LHCN-M2 (cell line): ENCODE measurements at places on chromosomes 2 and 18.
A peak's percentile ranks its signal among the peaks of the same experiment; 100 is the strongest.

GRCh38 chr2:157075924-157076323 is 181.6 kb upstream of the GALNT5 start:
- DNase-seq, result no peak

- DNase-seq, result peak; percentile 90
Measured at GRCh38 chr2:11863513-11864328, 117.3 kb downstream of the LPIN1 start.

DNA sequence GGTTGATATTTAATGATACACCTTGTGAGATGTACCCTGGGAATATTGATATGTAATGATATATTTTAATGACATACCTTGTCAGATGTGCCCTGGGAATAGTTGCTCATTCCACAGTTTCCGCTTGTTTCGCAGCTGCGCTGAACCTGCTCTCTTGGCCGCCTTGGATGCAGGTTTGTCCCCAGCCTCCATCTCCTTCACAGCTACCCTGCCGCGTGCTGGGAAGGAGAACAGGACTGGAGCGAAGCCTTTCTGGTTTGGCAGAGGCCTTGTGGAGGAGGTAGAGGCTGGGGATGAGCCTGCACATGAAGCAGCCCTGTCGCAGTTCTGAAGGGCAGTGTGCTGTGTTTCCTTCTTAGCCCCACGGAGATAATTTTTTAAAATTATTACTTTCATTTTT is 14.6 kb downstream of the ATG4B start:
- no peak for DNase-seq

- DNase-seq, result no peak
Measured at GRCh38 chr18:28208712-28209265, 31.9 kb upstream of the CDH2 start.

- DNase-seq, result no peak
Measured at GRCh38 chr2:216548901-216549331, 50.3 kb downstream of the RPL37A start.

DNA sequence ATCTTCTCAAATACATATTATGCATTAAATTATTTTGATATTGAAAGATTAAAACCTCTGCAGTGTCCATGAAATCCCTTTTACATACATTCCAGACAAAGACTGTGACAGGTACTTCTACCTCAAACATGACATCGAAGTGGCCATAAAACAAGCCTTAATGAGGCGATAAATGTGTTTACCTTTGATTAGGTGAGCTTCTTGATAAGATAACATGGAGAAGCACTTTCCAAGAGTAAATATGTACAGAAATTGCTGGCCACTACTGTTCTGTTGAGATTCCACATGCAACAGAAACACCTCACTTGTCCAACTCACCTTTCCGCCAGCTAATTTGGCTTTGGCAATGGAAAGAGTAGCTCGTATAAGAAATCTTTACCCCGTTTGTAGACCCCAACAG is 55.2 kb downstream of the ZEB2 start:
- DNase-seq, result no peak

- DNase-seq, result no peak
Measured at GRCh38 chr2:148023861-148024260, 3.0 kb downstream of the MBD5 start.

- DNase-seq, result no peak
Measured at GRCh38 chr18:61666876-61667590, 225.8 kb downstream of the RNF152 start.

- DNase-seq, result no peak
Measured at GRCh38 chr2:70399046-70399445, 97.2 kb upstream of the FAM136A start.

GRCh38 chr2:8003462-8004075 is 678.3 kb upstream of the ID2 start:
- DNase-seq, result peak; percentile 27

- no peak for DNase-seq
Measured at GRCh38 chr18:70005580-70005979, 57.9 kb upstream of the CD226 start.

DNA sequence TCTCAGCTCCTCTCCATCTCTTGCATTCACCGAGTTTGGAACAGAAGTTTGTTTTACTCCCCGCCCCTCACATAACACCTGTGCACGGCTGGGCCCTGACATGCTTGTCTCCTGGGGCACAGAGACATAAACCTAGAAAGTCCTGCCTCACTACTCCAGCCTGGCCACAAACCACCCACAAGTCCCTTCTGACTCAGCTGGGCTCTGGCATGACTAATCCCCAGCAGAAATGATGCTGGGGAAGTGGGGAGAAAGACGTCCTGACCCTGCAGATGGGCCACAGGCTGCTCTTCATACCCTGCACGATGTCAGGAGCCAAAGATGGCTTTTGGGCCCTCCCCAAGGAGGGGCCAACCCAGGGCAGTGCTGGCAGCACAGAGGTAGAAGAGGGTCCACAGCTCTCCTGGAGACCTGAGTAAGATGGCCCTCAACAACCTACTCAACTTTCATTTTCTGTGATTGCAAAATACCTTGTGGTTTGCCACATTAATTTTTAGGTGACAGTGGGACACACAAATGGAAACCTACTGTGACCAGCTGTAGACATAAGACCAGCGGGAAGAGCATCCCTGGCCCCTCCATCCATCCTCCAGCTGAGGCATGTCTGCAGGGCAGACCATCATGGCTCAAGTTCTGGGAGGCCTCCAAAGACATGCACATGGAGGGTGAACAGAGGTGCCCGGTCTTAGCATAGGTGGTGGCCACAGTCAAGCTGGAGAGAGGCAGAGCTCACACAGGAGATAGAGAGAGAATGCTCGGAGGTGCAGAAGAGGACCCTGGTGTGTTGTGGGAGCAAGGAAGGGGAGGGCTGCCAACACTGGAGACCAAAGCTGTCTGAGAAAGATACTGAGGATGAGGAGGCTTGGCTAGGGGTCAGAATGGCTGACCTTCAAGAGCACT is 40.0 kb downstream of the DNMT3A start:
- peak; percentile 90 for DNase-seq

DNA sequence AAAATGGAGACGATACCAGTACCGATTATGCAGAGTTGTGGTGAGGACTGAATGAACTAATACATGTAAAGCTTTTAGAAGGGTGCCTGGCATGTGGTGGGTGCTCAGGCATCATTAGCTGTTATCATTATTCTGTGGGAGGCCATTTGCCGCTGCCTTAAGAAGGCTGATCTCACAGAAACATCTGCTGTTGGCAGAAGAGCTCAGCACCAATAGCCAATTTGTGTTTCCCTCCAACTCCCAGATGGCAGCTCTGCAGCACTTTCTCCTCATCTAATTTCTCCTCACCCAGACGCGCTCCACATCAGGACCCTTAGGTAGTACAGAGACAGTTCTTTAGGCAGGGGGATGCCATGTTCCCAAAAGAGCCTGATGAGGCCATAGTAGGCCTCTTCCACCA is 15.8 kb upstream of the CYP1B1 start:
- no peak for DNase-seq
